ENCODE measurements at places on chromosomes 16 and 17. TPM values are rescaled to one million over a fixed set of nuclear protein-coding genes. Genes with fewer than 3 reads are reported as not detected.
A peak's percentile ranks its signal among the peaks of the same experiment; 100 is the strongest.

The VAT1L gene
- 13.4 TPM for total RNA-seq

The AANAT gene
- not detected for total RNA-seq

The SLC13A2 gene
- not detected for total RNA-seq

DNA sequence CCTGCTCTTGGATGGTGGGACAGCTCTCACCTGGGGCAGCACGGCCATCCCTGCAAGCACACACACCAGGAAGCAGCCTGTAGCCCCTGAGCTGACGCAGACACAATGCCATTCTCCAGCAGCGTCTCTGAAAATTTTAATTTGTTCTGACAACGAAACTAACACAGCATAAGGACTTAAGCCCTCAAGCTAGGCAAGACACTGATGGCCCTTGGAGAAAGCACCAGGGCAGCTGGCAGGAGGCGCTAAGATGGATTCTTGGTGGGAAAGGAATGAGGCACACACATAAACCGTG lies 2.7 kb upstream of the LIMD2 start:
- DNase-seq, result no peak

- no peak for DNase-seq
These were observed 5.7 kb downstream of the FN3K start for GRCh38 chr17:82740906-82741759.

- DNase-seq, result no peak
These were observed 398.7 kb downstream of the XYLT1 start for GRCh38 chr16:17072104-17072503.

DNA sequence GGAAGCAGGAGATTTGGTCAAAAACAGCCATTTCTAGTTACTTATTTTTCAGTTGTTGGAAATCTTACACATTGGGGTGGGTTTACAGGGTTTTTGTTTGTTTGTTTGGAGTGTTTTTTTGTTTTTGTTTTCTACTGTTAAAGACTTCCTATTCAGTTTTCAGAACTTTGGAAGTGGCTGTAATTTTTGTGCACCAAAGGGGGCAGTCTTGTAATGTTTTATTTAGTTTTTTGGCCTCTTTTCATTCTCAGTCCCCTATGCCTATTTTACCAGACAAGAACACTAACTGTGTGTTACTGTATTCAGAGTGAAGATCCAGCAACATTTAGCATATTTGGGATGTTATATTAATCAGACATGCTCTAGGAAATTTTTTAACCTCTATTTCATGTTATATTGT lies 20.6 kb downstream of the TPPP3 start:
- DNase-seq, result no peak

- no peak for DNase-seq
These were observed 50.4 kb downstream of the PPM1E start for GRCh38 chr17:58806046-58806445.

- no peak for DNase-seq
These were observed 6.2 kb downstream of the KRTAP4-6 start for GRCh38 chr17:41133880-41134735.

DNA sequence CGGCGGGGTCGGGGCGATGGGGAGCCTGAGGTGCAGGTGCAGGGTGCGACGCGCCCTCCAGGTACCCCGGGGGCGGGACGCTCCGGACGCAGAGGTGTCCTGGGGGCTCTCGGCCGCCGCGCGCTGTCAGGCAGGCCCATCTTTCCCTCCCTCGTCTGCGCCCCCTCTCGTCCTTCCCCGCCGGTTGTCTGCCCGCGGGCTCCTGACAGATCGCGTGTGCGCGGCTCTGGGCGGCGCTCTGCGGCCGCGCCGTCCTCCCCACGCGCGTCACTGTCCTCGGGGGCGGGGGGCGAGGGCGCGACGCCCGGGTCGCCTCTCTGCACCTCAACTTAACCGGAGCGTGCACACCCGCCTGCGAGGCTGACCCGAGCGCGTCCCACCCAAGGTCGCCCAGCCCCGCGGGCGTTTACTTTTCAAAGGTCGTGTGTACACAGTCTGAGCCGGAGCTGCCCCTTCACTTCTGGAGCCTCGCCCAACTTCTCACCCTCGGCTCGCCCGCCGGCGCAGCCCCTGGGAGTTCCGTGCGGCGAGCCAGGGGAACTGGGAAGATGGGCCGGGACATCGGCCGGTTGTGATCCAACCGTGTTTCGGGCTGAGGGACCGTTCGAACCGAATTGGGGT lies 512 bp downstream of the AKAP1 start:
- DNase-seq, result peak; percentile 55

DNA sequence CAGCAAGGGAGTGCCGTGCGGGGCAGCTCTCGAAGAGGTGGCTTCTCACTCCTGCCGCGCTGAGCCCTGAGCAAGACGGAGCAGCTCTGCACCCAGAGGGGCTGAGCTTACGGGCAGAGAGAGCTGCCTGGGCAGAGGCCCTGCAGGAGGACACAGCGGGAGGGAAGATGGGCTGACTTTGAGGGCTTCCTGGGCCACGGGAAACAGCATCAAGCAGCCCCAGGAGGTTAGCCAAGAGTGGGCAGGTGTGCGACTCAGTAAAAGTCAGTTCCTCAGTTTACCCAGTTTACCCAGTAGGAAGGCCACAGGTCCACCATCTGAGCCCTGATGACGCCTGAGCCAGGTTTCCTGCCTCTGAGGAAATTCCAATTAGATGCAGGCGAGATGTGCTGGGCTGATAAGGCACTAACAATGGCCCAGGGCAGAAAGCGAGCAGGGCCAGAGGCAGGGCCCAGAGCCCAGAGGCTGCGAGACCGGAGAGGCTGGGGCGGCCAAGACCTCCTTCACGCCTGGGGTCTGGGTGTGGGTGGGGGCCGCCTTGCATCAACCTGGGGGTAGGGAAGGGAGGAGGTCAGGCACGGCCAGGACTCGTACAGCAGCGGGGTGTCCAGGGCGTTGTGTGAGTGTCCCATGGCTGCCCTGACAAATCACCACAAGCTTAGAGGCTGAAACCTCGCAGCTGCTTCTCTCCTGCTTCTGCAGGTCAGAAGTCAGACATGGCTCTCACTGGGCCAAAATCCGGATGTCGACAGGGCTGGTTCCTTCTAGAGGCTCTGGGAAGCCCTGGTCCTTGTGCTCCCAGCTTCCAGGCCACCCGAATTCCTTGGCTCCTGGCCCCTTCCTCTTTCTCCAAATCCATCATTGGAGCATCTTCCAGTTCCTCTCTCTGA lies 32.0 kb upstream of the CIBAR2 start:
- no peak for DNase-seq

DNA sequence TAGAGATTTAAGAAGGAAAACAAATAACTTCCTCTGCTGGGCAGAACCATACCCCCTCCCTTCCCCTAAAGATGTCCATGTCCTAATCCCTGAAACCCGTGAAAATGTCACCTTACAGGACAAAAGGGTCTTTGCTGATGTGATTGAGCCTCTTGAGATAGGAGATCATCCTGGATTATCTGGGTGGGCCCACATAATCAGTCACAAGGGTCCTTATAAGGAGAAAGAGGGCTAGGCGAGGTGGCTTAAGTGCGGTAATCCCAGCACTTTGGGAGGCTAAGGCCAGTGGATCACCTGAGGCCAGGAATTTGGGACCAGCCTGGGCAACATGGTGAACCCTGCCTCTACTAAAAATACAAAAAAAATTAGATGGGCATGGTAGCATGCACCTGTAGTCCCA lies 12.0 kb upstream of the SLC39A11 start:
- no peak for DNase-seq

DNA sequence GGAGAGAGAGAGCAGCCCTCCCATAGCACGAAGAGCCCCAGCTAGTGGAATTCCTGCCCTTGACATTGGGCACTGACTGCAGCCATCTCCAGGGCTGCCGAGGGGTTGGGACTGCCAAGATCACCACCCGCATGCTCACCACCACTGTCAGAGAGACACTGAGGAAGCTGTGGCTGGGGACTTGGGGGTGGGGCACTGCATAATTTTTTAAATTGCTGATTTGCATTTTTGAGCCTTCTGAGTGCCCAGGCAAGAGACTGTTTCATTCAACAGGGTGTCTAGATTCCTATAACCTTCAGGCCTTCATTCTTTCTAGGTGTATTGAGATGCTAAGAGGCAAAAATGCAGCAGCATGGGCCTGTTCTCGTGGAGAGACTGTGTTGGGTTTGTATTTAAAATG lies 9.0 kb upstream of the EPX start:
- DNase-seq, result no peak

DNA sequence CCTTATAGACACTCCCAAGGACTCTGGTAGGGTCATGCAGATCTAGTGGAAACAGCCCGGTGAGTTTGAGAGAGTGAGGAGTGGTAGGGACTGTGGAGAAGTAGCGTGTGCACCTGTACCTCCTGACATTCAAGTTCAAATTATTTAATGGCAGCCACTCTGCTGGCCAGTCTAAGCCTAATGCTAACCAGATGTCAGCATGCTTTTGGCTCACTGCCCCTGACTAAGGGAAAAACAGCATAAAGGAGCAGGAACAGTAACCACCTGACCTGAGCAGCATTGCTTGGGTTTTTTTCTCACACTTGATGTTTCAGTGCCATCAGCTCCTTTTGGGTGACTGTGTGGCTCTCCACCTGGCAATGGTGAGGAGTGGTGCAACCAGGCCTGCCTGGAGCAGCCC lies 23.8 kb upstream of the SLC12A3 start:
- DNase-seq, result no peak

GRCh38 chr17:49235896-49236295 lies 5.3 kb upstream of the PHOSPHO1 start:
- no peak for DNase-seq

DNA sequence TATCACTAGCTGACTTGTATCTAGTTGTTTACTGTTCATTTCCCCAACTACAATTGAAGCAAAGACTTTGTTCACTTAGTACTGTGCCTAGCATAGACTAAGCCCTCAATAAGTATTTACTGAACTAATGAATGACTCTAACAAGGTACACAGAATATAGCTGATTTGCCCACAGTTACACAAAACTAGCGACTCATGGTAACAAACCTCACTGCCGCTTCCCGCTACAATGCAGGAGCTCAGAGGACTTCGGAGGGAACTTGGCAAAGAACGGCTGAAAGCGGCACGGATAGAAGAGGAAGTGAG lies 524 bp downstream of the EFTUD2 start:
- DNase-seq, result no peak

DNA sequence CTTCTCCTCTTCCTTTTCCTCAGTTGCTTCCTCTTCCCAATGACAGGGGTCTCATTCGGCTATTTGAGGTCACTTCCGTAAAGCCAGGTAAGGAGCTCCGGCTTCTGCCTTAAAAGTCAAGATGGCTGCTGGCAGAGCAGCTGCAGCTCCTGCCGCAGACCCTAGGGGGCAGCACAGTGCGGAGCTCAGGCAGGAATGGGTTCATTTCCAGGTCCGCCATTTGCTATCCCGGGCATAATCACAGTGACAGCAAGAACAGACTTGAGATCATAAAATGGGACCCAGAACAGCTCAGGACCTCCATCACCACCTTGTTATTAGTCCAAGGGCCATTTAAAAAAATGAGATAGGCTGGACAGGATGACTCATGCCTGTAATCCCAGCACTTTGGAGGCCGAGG lies 199.5 kb downstream of the ZNF18 start:
- no peak for DNase-seq

DNA sequence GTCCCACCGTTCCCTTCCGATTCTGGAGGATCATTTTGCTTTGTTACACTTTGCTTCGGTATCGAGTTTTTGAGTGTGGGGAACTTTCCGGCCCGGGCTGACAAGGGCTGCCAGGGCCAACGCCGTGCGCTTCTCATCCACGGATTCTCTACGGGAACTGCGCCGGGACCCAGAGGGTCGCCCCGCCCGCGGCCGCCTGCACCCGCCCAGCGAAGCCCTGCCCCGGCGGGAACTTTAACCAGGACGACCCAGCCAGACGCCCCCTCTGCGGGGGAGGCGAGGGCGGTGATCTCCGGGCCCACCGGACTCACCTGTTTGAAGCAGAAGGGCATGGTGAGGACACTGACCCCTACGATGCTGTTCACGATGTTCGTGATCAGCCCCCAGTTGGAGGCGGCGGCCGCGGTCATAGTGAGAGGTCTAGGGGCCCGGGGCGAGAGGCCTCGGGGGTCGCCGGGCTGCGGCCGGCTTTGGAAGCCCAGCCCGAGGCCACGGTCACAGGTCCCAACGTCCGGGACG lies 536 bp downstream of the SLC38A10 start:
- no peak for DNase-seq

DNA sequence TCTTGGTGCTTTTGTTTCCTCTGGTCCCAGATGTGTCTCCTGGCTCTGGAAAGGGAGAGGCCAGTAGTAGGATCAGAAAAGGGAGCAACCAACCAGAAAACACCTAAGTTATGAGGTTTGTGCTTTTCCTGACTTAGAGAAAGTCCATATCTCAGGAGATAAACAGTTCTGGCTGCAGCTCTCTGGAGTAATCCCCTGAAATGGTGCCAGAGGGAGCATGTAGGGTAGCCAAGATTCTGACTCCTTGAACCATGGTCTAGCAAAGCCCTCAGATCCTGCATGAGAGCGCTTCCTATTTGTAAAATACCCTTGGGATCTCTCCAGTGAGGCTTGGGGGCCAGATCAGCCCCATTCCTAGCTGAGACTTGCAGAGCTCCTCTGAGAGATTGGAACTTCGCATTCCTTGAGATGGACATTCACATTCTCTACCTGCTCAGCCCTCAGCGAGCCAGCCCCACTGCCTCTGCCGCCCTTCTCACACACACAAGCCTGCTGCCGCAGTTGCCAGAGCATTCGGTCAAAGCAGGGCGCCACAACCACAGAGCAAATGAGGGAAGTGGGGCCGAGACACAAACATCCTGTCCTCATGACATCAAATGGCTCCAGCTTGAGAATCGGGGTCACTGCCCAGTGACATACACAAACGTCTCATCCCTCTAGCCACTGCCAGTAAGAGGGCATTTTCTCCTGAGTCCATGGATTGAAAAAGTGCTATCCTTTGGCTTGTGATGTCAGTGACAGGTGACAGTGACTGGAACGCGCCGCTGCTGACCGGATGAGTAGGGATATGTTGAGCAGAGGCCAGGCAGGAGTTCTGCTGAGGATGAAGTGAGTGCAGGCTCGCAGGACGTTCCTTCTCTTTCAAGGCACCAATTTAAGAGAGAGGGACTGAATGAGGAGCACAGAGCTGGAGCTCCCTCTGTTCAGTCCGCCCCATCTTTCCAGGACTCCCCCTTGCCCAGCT lies 5.0 kb downstream of the ABHD15 start:
- no peak for DNase-seq

- no peak for DNase-seq
These were observed 33.0 kb downstream of the PITPNM3 start for GRCh38 chr17:6523330-6523729.

GRCh38 chr17:8818654-8819330 lies 19.6 kb upstream of the MFSD6L start:
- DNase-seq, result no peak

GRCh38 chr17:10792151-10792550 lies 11.7 kb downstream of the TMEM238L start:
- DNase-seq, result no peak

GRCh38 chr17:2749058-2749783 lies at the start of gene CCDC92B:
Gene CCDC92B (minus strand): TSS chr17:2749652. CDS start chr17:2735145, 14,507 bp downstream.
- peak; percentile 58 for DNase-seq

DNA sequence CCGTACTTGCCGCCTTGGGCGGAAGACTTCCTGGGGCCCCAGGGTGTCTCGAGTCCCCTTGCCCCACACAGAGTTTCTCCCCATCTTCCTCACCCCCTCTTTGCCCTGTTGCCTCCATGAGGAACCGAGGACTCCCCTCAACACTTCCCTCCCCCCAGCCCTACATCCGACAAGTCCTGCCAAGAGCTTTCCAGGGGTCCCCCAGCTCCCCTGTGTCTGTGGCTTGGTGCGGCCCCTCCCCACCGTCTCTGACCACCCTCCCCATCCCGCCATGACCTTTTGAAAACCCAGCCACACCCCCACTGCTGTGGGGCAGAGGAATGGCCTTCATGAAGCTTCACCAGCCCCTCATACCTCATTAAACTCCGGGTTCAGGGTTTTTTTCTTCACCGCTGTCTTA lies 11.4 kb downstream of the SCGB1C2 start:
- DNase-seq, result no peak
